ENCODE measurements at places on chromosomes 2 and 18.

- DNase-seq: no peak
- no peaks in the 10 kb centered on the region for H3K4me1 ChIP-seq
- no peak overlapping the region for H3K27ac ChIP-seq
- no peaks in the 10 kb centered on the region for H3K36me3 ChIP-seq
- no peak overlapping the region for H3K4me3 ChIP-seq
- H3K27me3 ChIP-seq: no peaks in the 10 kb centered on the region
Measured at GRCh38 chr2:103823847-103824246, 1030.1 kb upstream of the POU3F3 start.

GRCh38 chr2:85589181-85589580 is 5.0 kb downstream of the VAMP5 start:
- DNase-seq: no peak
- no peak overlapping the region for H3K4me3 ChIP-seq
- H3K36me3 ChIP-seq: no peaks in the 10 kb centered on the region
- H3K27ac ChIP-seq: peak overlapping the region; percentile 79
- H3K27me3 ChIP-seq: no peaks in the 10 kb centered on the region

DNA sequence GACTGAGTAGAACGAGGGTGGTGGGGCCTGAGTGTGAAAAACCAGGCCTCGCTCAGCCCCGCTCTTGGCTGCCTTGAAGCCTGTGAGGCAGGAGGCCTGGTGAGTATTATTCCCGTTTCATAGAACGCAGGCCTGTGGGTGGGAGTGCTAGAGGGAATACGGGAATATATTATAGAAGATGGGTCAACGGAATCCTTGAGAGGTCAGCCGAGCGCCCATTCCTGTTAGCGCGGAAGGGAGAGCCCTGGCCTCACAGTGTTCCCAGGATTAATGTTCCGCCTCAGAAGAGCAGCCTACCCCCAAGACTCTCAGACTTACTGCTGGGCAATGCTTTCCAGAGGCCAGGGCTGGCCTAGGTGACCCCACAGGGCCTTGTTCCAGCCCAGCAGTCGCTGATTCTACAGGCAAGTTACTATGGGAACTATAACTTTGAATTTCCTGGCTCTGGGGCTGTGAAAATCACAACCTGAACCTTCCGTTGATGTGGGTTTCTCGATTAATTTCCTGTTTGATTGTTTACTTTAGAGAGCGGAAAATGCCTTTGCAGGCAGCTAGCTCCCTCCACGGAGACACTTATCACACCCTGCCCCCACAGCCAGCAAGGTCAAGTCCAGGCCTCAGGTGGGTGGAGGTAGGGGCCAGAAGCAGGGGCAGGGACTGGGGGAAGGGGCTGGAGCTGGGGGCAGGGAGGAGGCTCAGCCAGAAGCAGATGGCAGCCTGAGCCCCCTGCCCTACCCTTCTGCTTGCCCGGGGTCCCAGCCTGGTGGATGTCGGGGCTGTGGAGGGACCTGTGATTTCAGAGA is 108.3 kb downstream of the SMAD7 start:
- H3K27ac ChIP-seq: peak overlapping the region; percentile 61
- no peaks in the 10 kb centered on the region for H3K4me1 ChIP-seq
- no peaks in the 10 kb centered on the region for H3K27me3 ChIP-seq
- no peak for DNase-seq
- no peaks in the 10 kb centered on the region for H3K36me3 ChIP-seq

DNA sequence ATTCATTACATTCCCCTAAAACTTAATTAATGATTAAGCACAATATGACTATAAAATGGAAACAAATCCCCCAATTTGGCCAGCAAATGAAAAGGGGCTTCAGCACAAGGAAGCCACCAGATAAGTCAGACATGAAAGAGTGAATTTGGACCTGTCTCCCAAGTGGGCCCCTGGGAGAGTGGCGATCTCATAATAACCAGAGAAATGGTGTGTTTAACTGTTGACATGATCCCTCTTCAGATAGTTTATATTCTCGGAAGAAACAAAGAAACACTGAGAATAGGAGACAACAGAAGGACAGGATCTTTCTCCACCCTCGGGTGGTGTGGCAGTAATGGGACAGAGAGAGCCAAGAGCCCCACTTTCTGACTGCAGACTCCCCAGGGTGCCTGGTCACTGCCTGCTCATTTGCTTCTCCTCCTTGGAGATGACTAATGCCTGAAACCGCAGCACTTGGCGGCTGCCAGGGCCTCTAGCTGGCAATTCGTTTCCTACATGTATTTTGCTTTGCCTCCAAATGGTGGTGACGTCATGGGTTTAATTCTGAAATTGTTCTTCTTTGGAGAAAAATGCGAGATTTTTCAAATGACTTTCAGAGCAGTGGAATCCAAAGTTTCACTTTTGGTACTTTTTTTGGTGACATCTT is 46.4 kb upstream of the SPP2 start:
- no peaks in the 10 kb centered on the region for H3K4me1 ChIP-seq
- H3K36me3 ChIP-seq: no peaks in the 10 kb centered on the region
- H3K27ac ChIP-seq: no peak overlapping the region

- H3K4me3 ChIP-seq: no peak overlapping the region
- no peaks in the 10 kb centered on the region for H3K36me3 ChIP-seq
- DNase-seq: no peak
Measured at GRCh38 chr2:163370169-163370886, 365.5 kb downstream of the FIGN start.

GRCh38 chr18:79047556-79048244 is 21.5 kb upstream of the ATP9B start:
- H3K27me3 ChIP-seq: peaks cover 4% of the 10 kb centered on the region
- H3K4me3 ChIP-seq: no peak overlapping the region
- H3K36me3 ChIP-seq: no peaks in the 10 kb centered on the region
- no peaks in the 10 kb centered on the region for H3K4me1 ChIP-seq
- no peak overlapping the region for H3K27ac ChIP-seq
- no peak for DNase-seq

- no peaks in the 10 kb centered on the region for H3K36me3 ChIP-seq
- H3K4me1 ChIP-seq: no peaks in the 10 kb centered on the region
- no peaks in the 10 kb centered on the region for H3K27me3 ChIP-seq
- no peak for DNase-seq
- H3K27ac ChIP-seq: no peak overlapping the region
- H3K4me3 ChIP-seq: no peak overlapping the region
Measured at GRCh38 chr2:233243348-233243747, 8.1 kb upstream of the ATG16L1 start.

DNA sequence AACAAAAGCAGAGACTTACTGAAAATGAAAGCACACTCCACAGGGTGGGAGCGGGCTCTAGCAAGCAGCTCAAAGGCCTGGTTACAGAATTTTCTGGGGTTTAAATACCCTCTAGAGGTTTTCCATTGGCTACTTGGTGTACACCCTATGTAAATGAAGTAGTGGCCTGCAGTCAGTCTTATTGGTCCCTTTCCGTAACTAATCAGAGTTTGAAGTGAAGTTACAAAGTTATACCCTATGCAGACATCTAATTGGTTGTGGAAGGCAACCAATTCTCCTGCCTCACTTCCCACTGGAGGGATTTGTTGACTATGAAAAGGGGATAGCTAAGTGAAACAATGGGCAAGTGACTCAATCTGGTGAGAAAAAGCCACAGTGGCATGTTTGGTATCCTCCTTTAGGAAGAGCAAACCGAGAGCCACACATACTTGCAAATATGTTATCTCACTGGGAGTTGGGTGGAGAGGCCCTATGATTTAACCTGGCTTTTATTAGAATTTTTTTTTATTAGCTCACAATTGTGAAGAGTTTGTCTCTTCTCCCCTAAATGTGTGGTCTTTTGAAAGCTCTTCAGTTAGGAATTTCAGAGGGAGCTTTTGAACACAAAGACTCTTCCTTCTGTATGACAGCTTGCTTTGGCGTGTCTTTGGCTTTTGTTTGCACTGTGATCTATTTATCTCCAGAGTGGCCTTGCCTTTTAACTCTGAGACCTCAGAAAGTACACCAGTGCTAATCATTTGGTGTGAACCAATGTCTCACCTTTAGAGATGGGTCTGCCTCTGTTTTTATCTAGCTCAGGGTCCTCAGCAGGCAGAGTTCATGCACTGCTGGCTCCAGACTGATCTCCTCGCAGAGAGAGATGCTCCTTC is 69.6 kb downstream of the MAP4K4 start:
- DNase-seq: no peak
- H3K27ac ChIP-seq: peak overlapping the region; percentile 43
- H3K27me3 ChIP-seq: no peaks in the 10 kb centered on the region
- no peak overlapping the region for H3K4me3 ChIP-seq
- peaks cover 87% of the 10 kb centered on the region for H3K4me1 ChIP-seq

DNA sequence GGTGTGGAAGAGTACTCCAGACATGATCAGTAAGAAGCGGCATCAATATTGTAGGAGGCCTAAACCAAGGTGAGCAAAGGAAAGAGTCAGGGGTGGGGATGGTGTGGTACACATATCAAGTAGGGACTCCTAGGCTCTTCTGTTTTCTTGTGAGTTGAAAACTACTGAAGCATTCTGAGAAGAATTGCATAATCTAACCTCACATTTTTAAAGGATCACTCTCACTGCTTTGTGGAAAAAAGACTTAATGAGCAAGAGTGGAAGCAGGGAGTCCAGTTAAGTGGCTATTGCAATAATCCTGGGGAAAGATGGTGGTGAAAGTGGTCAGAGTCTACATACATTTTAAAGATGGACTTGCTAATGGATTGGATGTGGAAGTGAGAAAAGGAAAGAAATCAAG is 899.5 kb upstream of the FAM98A start:
- H3K4me1 ChIP-seq: no peaks in the 10 kb centered on the region
- no peaks in the 10 kb centered on the region for H3K27me3 ChIP-seq
- H3K4me3 ChIP-seq: no peak overlapping the region
- H3K36me3 ChIP-seq: no peaks in the 10 kb centered on the region
- H3K27ac ChIP-seq: no peak overlapping the region

GRCh38 chr2:229314117-229314516 is 43.0 kb upstream of the PID1 start:
- H3K4me3 ChIP-seq: no peak overlapping the region
- no peaks in the 10 kb centered on the region for H3K4me1 ChIP-seq
- H3K27me3 ChIP-seq: no peaks in the 10 kb centered on the region

- H3K27ac ChIP-seq: no peak overlapping the region
- H3K4me3 ChIP-seq: no peak overlapping the region
- no peak for DNase-seq
- H3K4me1 ChIP-seq: no peaks in the 10 kb centered on the region
Measured at GRCh38 chr18:25669741-25670140, 317.8 kb upstream of the ZNF521 start.

- peak overlapping the region; percentile 73 for H3K27ac ChIP-seq
- peaks cover 57% of the 10 kb centered on the region for H3K4me1 ChIP-seq
- H3K27me3 ChIP-seq: no peaks in the 10 kb centered on the region
Measured at GRCh38 chr2:3460831-3461800, 58.2 kb downstream of the ADI1 start.

DNA sequence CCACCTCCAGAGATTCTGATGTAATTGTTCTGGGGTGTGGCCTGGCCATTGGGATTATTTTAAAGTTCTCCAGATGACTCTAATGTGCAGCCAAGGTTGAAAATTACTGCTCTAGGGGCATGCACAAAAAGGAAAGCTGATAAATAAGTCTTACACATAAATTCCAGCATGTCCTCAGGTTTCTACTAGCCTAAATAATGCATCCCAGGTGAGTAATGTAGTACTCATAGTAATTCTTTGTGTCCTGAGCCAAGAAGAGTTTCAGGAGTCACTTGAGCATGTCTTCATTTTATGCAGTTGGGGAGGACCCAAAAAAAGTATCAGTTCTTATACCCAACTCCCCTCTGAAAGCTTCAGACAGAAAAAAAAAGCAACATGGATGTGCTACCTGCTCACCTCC is 130.1 kb upstream of the SP5 start:
- no peak overlapping the region for H3K4me3 ChIP-seq
- H3K27me3 ChIP-seq: no peaks in the 10 kb centered on the region
- DNase-seq: no peak
- no peaks in the 10 kb centered on the region for H3K4me1 ChIP-seq
- no peak overlapping the region for H3K27ac ChIP-seq

DNA sequence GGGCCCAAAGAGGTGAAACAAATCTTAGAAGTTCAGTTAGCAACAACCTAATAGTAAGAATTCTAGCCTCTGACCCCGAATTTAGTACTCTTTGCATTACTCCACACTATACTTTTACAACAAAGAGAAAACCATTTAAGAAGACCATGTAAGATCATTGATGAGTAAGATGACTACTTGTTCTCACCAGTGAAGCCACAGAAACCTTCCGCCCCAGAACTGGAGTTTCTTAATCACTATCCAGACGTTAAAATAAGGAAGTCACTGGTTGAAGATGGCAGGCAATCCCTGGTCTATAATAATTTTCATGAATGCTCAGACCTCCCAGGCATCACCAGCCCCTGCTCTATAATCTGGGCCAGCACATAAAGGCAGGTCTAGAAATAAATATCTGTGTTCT is 95.0 kb downstream of the TMEM163 start:
- H3K36me3 ChIP-seq: no peaks in the 10 kb centered on the region
- no peaks in the 10 kb centered on the region for H3K27me3 ChIP-seq
- no peaks in the 10 kb centered on the region for H3K4me1 ChIP-seq
- H3K27ac ChIP-seq: no peak overlapping the region
- DNase-seq: no peak

- peak overlapping the region; percentile 91 for H3K4me3 ChIP-seq
- DNase-seq: no peak
- H3K36me3 ChIP-seq: peaks cover 8% of the 10 kb centered on the region
- peaks cover 33% of the 10 kb centered on the region for H3K4me1 ChIP-seq
- H3K27me3 ChIP-seq: no peaks in the 10 kb centered on the region
- no peak overlapping the region for H3K27ac ChIP-seq
Measured at GRCh38 chr2:152715854-152716428, 1.3 kb downstream of the PRPF40A start.

GRCh38 chr18:31105733-31106132 is 3.5 kb upstream of the DSC2 start:
- no peak overlapping the region for H3K27ac ChIP-seq
- no peaks in the 10 kb centered on the region for H3K36me3 ChIP-seq
- no peak for DNase-seq
- H3K4me1 ChIP-seq: no peaks in the 10 kb centered on the region
- no peaks in the 10 kb centered on the region for H3K27me3 ChIP-seq

- H3K27ac ChIP-seq: peak overlapping the region; percentile 14
- H3K27me3 ChIP-seq: no peaks in the 10 kb centered on the region
- H3K36me3 ChIP-seq: no peaks in the 10 kb centered on the region
- no peak for DNase-seq
Measured at GRCh38 chr2:45851576-45852304, 200.3 kb downstream of the PRKCE start.

- no peaks in the 10 kb centered on the region for H3K4me1 ChIP-seq
- H3K27ac ChIP-seq: no peak overlapping the region
- no peak overlapping the region for H3K4me3 ChIP-seq
- no peaks in the 10 kb centered on the region for H3K36me3 ChIP-seq
Measured at GRCh38 chr2:6834163-6834562, 31.5 kb downstream of the CMPK2 start.

- H3K36me3 ChIP-seq: no peaks in the 10 kb centered on the region
- no peak overlapping the region for H3K27ac ChIP-seq
- no peak for DNase-seq
Measured at GRCh38 chr2:119267604-119268003, 44.0 kb downstream of the STEAP3 start.
